ENCODE measurements at places on chromosomes 16 and 17.

GRCh38 chr16:53812914-53813313, 109.0 kb downstream of the FTO start:
- DNase-seq, result no peak

DNA sequence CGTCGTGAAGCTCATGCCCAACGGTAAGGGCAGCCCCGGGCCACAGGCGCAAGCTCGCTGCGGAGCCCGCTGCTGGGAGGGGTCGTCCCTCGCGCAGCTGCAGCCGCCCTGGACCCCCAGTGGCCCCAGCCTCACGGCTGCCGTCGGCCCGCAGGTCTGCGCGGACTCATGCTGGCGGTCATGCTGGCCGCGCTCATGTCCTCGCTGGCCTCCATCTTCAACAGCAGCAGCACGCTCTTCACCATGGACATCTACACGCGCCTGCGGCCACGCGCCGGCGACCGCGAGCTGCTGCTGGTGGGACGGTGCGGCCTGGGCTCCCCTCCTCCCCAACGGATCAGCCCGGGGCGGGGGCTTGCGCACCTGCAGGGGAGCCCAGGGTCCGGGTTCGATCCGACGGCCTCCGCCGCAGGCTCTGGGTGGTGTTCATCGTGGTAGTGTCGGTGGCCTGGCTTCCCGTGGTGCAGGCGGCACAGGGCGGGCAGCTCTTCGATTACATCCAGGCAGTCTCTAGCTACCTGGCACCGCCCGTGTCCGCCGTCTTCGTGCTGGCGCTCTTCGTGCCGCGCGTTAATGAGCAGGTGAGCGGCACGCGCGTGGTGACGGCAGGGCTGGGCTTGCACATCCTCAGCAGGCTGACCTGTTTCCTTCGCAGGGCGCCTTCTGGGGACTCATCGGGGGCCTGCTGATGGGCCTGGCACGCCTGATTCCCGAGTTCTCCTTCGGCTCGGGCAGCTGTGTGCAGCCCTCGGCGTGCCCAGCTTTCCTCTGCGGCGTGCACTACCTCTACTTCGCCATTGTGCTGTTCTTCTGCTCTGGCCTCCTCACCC, 5.8 kb downstream of the SLC5A2 start:
- no peak for DNase-seq

- no peak for DNase-seq
These were observed 537.2 kb upstream of the CDH8 start for GRCh38 chr16:62573466-62573865.

DNA sequence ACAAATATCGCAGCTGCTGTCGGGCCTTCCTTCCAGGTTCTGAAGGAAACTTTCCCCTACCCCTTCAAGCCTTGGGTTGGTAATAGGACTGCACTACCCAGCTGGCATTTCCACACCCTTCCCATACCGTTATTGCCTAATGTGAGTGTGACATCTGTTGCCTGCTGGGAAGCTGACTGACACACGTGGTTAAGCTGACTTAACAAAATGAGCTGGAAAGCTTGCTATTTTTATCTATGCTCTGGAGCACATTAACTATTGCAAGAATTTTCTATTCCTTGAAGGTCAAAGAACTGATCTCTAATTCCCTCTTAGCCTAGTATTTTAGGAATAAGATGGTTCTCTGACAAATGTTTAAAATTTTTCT, 79.5 kb downstream of the PMP22 start:
- no peak for DNase-seq

- DNase-seq, result no peak
These were observed at the start of gene CACNG3 for GRCh38 chr16:24255456-24256371. CACNG3 (plus strand) TSS chr16:24256335; CDS start chr16:24256755, 420 bp downstream.

DNA sequence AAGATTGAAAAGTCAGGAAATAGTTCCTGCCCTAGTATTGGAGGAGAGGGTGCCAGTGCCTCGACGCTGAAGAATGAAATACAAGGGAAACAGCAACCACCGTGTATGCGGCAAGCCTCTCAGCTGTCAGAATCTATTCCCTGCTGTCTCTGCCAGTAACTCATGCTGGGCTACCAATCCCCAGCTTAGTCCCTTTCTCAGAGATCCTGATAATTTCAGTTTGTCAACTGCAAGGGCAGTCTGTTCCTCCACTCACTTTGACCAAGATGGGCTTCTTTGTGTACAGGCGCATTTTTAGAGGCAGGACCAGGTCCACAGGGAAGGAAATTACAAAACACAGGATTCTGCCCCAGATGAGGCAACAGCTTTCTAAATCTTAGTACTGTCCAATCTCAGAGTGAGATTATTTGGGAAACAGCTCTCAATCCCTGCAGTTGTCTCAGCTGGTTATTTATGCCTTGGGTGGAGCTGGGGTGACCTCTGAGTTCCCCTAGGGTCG, 1.3 kb downstream of the NQO1 start:
- no peak for DNase-seq

DNA sequence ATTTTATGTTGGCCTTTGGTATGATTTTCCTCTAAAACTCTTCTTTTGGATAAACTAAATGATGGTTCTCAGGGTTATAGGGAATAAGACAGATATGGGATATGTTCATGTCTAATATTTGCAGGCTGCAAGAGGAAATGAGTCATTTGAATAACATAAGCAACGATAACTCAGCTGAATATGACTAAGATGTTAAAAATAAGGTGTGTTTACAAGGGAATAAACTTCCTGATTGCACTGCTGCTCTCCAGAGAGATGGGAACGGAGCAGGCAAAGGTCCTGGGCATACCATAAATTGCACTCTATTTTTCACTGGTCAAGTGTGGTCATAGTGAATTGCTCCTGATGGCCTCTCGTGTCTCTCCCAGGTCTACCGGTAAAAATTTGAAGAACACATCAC, 666.2 kb downstream of the TOX3 start:
- no peak for DNase-seq

GRCh38 chr16:68272507-68273209, 8.3 kb downstream of the SLC7A6 start:
- DNase-seq, result no peak

DNA sequence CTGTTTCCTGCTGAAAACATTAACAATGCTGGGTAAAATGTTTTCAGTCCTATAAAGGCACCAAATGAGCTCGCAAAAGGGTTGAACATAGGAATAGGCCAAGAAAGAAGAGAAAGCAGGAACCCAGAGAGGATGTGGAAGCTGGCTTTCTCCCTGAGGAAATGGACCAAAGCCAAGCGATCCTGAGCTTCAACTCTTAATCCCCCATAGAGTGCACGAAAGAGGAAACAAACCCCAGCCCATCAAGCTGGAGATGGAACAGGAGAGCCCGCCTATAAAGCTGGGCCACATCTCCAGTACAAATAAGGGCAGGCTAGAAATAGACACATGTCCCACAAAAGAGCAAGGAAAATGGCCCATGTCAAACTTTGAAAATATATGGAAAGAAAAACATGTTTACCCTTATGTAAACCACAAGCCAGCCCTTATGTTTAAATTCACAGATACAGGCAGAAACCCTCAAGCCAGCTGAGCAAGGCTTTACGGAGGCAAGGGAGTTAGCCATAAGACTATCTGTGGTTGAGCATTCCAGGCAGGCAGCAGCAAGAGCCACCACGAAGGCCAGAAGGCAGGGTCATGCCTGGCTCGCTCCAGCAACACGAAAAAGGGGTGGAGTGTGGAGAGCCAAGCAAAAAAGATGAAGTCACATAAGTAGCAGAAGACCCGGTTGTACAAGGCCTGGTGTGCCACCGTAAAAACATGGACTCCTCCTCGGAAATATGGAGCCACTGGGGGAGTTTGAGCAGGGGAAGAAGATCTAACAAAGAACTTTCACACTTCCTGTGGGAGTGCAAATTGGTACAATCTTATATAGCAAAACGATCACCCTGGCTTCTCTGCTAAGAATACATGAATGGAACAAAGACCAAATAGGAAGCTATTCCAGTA, 27.8 kb downstream of the COPRS start:
- no peak for DNase-seq

- DNase-seq, result no peak
These were observed 34.8 kb upstream of the GNG13 start for GRCh38 chr16:835373-835772.

DNA sequence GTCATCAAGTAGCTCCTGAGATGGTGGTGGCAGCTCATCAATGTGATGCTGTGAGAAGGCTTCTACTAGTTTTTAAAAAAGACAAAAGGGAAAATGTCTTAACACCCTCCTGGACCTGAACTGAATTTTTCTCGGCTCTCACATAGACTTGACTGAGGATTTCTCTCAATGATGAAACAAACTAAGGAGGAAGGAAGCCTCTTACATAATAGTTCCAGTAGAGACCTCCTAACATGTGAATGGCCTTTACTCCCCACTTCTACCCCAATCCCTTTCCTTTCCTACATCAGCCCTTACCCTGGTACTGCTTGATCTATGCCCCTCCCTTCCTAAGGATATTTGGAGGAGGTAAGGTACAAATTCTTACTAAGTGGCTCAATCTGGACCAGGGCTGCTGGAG, 54.8 kb upstream of the MTMR4 start:
- DNase-seq, result no peak

DNA sequence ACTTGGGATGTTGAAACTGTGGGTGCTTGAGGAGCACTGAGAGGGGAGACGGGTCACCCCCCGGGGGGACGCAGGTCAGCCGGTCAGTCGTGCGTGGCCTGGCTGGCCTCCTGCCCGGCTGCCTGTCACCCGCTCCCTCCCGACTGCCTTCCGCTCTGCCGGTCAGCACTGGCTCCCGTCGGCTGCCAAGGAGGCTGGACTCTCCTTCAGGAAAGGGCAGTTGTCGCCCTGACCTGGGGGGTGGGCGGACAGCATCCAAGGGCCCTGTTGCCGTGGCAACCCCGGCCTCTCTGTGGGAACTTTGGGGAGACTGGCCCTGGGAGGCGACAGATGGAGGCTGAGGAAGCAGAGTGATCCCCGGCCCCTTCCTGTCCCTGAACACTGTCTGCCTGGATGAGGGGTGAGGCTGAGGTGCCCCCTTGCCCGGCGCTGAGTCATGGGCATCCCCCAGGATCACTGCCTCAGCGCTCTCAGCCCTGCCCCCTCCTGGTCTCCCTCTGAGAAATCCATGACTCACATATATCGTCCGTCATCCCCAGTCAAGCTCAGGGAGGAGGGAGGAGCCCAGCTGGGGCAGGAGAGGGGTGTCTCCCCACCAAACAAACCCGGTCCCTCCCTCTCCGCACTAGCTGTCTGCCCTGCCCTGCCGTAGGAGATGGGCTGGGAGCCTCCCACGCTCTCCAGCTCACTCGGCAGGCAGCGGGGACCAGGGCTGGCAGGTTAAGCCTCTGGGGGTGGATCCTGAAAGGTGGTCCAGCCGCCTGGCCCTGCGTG, at the start of gene ADGRG1:
Gene ADGRG1 (plus strand): TSS at position 623 of the 774 bp plus-strand sequence. CDS start 21,658 bp downstream, outside the sequence.
- no peak for DNase-seq

- no peak for DNase-seq
These were observed 6.1 kb downstream of the ATMIN start for GRCh38 chr16:81041696-81042095.

DNA sequence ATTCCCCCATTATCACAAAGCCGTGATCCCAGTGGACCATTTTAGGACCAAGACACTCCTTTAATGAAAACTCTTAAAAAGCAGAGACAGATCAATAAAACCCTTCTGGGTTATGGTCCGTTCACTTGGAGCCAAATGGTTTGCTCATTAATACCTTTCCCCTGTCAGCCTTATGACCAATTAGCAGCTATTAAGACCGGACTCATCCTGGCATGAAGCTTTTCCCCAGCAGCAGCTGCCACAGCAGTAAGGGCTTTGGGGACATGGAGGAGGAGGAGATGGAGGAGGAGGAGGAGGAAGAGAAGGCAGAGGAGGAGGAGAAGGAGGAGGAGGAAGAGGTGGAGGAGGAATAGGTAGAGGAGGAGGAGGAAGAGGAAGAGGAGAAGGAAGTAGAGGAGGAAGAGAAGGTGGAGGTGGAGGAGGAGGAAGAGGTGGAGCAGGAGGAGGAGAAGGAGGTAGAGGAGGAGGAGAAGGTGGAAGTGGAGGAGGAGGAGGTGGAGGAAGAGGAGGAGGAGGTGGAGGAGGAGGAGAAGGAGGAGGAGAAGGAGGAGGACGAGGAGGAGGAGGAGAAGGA, 50.1 kb upstream of the IRX3 start:
- DNase-seq, result no peak

DNA sequence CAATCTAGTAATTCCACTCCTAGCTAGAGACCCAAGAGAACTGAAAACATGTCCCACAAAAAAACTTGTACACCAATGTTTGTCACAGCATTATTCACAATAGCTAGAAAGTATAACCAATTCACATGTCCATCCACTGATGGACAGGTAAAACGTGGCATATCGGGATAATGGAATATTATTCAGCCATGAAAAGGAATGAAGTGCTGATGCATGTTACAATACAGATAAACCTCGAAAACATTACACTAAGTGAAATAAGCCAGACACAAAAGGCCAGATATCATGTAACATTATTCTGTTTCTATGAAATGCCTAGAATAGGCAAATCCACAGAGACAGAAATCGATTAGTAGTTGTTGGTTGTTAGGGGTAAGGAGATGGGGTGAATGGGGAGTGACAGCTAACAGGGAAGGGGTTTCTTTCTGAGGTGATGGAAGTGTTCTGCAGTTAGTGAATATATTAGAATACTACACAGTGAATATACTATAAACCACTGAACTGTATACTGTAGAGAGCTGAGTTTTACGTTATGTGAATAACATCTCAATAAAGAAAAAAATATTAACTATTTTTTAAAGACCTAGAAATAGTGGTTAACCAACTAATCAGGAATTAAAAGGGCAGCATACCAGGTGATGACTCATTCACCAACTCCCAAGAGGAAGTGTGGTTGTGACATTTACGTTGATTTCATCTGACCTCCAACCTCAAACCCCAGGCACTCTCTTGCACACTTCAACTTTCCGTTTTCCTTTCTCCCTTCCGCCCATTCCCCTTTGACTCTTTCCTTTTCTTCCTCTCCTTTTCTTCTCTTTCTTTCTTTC, 48.6 kb downstream of the GAS7 start:
- DNase-seq, result no peak

Measured in NCI-H187 treated with DMSO at 0.1 percent for 48 hours (cell line).